Activated CD4-positive, alpha-beta memory T cell treated with anti-CD3 and anti-CD28 coated beads, Interleukin-2, amount 10 ng/mL, durations not matched to agents 7 days and 5 days (primary cell): ENCODE measurements at places on chromosomes 3 and 15.

DNA sequence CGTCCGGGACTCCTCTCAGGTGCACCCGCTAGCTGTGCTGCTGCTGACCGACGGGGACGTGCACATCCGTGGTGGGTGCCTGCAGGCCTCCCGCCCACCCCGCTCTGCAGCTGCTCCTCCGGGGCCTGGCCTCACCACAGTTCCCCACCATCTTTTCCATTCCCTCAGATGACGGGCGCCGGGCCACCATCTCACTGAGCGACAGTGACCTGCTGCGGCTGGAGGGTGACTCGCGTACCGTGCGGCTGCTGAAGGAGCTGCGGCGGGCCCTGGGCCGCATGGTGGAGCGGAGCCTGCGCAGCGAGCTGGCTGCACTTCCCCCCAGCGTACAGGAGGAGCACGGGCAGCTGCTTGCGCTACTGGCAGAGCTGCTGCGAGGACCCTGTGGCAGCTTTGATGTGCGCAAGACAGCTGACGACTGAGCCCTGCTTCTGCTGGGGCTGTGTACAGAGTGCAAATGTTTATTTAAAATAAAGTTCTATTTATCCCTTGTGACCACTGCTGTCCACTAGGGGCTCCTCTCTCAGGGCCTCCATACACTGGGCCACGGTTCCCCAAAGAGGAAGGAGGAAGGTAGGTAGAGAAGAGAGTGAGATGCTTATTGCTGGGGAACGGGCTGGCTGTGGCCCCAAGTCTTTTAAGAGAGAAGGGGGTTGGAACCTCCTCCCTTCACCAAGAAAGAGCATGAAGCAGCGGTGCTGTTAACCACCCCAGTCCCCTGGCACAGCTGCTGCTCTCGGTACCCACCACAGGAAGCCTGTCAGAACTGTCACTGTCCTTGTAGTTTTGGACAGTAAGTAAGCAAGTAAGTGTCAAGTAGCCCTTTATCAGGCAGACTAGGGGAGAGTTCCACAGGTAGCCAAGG is 47.0 kb downstream of the DHX30 start:
- no peaks in the 10 kb centered on the region for H3K27me3 ChIP-seq
- H3K36me3 ChIP-seq = peaks cover 40% of the 10 kb centered on the region

GRCh38 chr3:7565574-7565973 is 704.7 kb downstream of the GRM7 start:
- no peak overlapping the region for H3K27ac ChIP-seq
- H3K4me3 ChIP-seq = no peak overlapping the region
- no peak for DNase-seq
- no peaks in the 10 kb centered on the region for H3K36me3 ChIP-seq

DNA sequence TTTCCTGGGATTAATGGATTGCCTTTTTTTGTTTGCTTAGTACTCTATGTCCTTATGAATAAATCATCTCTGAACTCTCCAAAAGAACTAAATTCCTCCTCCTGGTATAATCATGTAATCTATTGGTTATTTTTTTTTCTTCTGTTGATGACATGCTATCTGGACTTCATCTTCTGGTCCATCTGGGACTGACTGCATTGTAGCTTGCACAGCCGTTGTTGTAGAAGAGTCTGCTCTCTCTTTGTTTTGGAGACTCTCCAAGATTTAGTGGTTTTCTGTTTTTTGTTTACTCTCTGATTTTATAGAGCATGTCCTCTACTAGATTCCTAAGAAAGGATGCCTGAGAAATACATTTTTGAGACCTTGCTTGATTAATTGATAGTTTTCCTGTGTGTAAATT is 19.1 kb downstream of the IREB2 start:
- H3K4me1 ChIP-seq = peaks cover 55% of the 10 kb centered on the region
- no peak overlapping the region for H3K4me3 ChIP-seq
- H3K36me3 ChIP-seq = peaks cover 12% of the 10 kb centered on the region
- no peak for DNase-seq

DNA sequence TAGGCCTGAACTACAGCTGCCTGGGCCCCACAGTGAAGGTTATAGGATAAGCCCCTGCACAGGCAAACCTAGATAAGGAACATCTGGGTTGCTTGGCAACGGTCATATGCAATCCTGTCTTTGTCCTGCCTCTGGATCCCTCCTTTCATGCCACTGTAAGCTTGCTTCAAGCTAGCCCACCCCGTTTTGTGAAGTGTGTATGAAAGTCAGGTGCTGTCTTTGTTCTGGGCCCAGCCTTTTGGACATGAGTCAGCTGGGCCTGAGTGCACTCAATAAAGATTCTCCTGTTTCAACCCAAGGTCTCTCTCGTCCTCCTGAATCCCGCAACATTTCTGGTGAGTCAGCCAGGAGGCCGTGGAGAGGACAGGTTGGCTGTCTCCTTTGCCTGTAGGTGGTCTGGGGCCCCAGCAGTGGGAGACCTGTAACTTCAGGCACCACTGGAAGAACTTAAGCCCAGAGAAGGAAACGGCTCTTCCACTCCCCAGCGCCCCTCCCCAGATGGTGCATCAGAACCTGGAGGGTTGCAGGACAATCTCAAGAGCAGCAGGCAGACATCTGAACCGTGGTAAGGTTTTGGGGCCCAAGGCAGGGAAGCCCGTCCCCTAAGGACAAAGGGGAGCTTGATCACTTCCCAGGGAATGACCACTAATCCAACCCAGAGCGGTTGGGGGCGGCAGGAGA is 8.3 kb upstream of the SLC9C1 start:
- no peak overlapping the region for H3K27ac ChIP-seq
- peaks cover 17% of the 10 kb centered on the region for H3K4me1 ChIP-seq
- no peak overlapping the region for H3K4me3 ChIP-seq
- no peaks in the 10 kb centered on the region for H3K27me3 ChIP-seq
- DNase-seq = no peak
